ENCODE measurements at places on chromosomes 1 and 21.

DNA sequence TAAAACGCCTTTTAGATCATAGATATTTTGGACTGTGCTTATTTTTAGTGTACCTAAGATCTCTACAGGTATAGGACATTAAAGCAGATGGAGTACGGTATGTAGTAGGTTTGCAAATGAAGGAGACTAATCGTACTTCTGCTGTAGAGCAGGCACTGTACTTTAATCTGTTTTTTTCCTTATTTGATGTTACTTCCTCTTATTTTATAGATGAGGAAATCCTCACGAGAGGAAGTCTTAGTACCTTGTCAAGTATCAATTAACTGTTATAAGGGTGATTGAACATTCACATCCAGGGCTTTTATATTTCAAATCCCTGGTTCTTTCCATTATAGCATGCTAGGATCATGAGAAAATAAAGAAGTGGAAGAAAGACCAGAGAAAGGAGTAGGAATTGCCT is 41.1 kb downstream of the CACHD1 start:
- no peak for DNase-seq

DNA sequence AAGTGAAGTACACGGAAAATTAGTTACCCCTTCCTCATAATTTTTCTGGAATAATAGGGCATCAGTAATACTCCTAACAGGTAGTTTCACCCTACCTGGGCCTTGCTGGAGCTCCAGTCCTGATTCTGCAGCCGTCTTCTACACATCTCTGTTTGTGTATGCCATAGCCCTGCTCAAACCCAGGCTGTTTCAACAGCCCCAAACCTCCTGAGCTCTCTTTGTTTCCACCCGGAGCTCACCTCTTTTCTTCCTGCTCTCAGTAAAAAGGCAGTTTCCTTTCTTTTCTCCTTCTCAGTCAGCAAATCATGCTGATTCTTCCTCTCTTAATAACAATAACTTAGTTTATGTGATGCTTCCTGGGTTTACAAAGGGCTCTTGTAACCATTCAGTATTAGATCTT is 355.1 kb upstream of the RUNX1 start:
- DNase-seq, result no peak

DNA sequence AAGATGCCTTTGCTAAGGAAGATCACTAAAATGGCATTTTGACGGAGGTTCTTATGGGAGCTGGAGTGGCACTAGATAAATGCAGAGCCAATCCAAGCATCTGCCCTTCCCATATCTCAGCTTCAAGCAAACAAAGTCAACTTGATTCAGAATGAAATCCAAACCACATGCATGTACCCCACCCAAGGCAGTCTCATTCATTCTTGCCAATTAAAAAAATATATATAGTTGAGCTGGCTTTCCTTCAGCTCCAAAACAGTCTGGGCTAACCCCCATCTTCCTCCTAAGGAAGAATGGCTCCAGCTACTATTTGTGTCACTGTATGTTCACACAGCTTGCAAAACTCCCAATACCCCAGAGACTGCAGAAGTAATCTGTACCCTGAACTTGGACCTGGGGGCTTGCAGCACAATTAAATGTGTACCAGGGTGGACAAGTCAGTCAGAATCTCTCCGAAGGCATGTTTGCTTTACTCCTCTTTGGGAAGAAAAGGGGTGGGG is 35.4 kb downstream of the GPR3 start:
- no peak for DNase-seq

DNA sequence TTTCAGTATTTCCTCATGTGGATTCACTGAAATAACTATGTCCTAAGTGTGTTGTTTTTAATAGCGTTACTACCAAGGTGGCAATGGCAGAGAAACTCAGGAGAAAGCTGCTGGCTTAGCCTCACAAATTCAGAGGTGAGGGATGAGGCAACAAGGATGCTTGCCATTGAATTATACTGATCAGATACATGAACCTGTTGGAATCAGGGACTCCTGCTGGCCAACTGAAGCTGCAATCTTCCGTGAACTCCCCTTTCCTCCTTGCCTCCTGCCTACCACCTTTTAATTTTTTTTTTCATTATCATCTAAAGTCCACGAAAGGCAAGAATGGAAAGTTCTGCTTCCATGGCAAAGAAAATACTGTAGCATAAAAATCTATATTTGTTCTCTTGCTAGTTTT is 254.7 kb downstream of the NFIA start:
- DNase-seq, result no peak

GRCh38 chr1:206660136-206660535 is 24.6 kb upstream of the MAPKAPK2 start:
- no peak for DNase-seq

DNA sequence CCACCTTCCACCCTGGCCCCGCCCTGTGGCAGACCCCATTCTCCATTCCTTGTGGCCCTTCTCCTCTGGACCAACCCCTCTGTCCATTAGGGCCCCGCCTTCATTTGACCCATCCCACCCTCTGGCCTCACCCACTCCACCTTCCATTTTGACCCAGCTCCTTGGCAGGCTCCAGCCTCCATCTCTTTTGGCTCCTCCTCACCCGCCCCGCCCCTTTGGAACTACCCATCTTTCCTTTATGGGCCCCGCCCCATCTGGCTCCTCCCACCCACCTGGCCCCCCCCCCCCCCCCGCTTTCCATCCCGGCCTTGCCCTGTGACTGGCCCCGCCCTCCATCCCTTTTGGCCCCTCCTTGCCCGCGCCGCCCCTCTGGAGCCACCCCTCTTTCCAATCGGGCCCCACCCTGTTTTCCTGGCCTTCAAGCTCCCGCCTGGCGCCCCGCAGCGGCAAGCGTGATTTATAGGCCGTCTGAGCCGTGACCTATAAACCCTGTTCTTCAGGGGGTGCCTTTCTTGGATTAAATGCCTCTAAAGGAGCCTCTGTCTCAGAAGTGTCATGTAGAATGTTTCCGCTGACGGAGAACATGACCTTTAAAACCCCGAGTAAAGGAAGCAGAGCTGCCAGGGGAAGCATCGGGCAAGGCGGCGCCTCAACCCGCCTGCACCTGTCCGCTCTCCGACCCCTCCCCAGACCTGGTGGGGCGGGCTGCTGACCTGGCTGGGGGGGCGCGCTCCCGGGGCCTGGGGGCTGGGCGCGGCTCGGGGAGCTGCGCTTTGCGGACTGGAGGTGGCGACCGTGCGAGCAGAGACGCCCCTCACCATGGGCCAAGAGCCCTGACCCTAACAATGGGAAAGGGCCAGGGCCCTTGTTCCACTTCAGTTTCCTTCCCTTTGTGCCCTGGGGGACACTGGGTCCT is 178.0 kb downstream of the CAMTA1 start:
- DNase-seq, result no peak

DNA sequence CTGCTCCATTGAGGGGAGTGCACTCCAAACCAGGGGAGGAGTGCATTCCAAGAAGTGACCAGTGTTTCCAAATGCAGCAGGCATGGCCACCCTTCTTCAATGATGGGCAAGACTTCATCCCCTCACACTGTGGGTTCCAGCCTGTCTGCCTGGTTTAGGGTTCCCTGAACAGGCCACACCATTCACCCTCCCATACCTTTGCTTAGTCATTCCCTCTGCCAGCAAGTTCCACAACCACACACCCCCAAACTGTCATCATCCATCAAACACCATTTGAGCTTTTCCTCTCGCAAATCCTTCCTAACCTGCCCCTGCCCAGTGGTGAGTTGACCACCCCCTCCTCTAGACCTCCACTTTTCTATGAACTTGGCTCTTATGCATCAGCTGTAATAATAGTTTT is 116.0 kb downstream of the PLPP3 start:
- no peak for DNase-seq

GRCh38 chr1:55363268-55363667 is 148.1 kb upstream of the USP24 start:
- DNase-seq, result peak; percentile 35

DNA sequence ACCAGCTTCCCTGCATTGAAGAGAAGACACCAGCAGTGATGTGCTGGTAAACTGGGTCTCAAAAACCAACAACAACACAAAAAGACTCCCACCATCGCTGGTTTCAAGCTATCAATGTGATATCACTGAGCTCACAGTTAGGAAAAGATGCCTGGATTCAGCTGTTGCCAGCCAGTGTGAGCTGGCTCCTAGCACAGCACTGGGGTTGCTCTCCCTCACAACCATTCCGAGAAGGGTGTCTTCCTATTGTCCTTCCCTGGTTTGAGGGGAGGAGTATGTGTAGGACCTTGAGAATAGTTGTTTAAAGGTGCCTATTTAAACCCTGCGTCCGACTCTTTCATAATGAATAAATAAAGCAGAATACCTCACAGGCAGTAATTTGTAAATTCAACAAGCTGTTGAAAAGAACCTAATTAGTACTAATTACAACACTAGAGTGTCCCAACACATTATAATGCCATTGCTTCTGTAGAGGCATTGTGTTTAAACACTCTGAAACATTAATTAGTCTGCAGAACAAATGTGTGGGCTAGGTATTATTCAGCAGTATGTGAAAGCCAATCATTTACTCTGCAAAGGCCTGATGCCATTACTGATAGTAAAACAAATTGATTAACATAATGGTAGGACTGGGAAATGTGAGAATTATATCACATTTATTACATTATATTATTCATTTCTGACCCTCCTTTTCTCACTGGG is 17.2 kb downstream of the NIBAN1 start:
- DNase-seq, result no peak

GRCh38 chr1:207815913-207816291 is 64.0 kb downstream of the CD46 start:
- no peak for DNase-seq

DNA sequence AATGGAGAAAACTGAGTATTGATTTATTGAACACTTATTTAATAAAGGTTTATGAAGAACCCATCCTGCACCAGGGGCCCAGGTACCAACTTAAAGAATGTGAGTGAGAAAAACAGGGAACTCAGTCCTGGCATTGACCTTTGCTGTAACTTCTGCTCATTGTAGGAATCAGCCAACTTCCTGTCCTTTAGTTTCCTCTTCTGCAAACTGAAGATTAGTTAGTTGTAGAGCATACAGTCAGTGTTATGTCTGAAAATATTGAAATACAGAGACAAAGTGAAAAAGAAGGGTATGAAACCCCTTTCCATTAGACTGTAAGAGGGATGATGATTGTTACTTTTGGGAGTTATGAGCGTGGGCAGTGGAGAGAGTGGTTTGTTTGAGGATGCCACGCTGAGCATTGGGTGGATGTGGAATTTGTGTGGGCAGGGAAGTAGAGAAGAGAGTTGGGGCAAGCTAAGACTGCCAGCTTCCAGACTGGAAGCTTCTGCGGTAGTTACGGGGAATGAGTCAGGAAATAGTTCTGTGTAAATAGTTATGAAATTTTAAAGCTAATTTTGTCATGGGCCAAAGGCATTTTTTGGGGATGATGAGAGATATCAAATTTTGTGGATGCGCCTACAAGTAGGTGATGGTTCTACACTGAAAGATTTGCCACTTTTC is 89.2 kb downstream of the GPR88 start:
- DNase-seq, result peak; percentile 70

- DNase-seq, result no peak
These were observed 380.9 kb upstream of the PTBP2 start for GRCh38 chr1:96340686-96341085.

- no peak for DNase-seq
These were observed 119.6 kb upstream of the ADGRL2 start for GRCh38 chr1:81681114-81681513.

GRCh38 chr21:14273736-14274538 is 58.0 kb downstream of the RBM11 start:
- no peak for DNase-seq

DNA sequence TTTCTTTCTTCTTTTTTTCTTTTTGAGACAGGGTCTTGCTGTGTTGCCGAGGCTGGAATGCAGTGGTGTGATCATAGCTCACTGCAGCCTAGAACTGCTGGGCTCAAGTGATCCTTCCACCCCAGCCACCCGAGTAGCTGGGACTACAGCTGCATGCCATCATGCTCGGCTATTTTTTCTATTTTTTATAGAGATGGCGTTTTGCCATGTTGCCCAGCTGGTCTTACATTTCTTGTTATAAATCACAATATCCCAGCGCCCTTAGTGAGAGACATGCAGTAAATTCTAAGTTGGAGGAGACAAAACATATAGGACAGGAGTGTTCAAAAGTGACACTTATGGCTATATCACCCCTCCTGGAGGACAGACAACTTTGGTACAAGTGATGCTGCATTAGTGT is 31.3 kb upstream of the ACTN2 start:
- no peak for DNase-seq

DNA sequence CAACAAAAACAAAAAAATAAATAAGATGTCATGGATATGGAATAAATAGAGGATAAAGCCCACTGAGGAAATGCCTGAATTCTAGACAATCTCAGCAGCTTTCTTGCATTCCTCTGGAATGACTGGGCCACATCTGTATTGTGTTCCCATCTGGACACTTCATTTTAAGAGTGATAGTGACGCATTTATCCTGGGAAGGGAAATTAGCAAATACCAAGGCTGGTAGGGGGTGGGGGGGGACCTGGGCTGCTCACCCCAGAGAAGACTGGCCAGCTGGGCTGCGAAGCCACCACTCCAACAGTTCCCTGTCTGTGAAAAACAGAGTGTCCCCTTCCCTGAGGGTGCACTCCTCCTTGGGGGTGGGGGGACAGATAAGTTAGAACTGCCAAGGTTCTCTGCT is 106.3 kb downstream of the HIVEP3 start:
- DNase-seq, result peak; percentile 82

DNA sequence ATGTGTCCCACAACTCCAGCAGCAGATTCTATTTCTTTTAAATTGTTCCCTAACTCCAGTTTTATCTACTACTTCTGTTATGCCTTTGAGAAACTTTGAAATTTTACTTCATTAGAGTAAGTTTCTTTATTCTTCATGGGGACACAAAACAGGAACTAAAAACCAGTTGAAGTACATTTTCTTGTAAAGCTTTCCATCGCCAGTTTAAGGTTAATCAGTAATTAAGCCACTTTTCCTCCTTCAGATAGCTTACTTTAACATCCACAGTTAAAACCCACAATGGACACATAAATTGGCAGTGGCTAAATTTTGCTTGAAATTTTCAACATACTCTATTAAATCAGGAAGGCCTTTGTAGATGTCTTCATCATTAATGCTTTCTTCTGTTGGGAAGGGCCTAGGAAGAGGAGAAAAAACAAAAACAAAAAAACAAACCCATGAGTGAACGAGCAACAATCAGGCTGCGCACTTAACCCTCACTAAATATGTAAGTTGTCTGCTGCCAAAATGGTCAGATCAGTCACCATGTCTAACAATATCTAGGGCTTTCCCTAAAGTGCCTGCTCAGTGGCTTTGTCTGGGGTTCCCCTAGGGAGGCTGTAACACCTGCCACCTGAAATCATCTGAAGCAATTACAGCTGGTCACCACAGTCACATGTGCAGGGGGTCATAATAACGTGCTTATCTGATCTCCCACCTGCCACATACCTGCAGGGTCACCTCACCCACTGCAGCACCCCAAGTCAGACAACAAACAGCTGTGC is 187.9 kb downstream of the VAV3 start:
- no peak for DNase-seq

GRCh38 chr1:110283677-110284076 is 55.5 kb upstream of the RBM15 start:
- DNase-seq, result no peak
